Uterus (tissue), 4 donors: ENCODE measurements at places on chromosomes 2 and 18.

GRCh38 chr18:65835881-65836280 is 85.1 kb downstream of the CDH7 start:
- DNase-seq, result no peak

DNA sequence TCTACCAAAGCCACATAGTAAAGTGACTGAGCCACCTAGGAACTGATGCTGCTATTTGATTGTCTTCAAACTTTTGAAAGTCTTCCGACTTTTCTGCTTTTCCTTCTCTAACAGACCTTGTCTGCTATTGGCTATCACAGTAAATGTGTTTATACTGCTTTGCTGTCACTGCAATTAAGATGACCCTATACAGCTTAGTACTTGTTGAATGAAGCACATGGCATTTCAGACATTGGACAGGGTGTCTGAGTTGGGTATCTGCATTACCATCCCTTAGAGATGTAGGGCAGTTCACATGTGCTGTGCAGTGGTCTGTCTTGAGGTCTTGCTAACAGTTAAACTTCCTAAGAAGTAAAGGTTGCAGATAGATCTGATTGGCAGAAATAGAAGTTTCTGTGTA is 3.6 kb downstream of the WDR43 start:
- DNase-seq, result no peak

DNA sequence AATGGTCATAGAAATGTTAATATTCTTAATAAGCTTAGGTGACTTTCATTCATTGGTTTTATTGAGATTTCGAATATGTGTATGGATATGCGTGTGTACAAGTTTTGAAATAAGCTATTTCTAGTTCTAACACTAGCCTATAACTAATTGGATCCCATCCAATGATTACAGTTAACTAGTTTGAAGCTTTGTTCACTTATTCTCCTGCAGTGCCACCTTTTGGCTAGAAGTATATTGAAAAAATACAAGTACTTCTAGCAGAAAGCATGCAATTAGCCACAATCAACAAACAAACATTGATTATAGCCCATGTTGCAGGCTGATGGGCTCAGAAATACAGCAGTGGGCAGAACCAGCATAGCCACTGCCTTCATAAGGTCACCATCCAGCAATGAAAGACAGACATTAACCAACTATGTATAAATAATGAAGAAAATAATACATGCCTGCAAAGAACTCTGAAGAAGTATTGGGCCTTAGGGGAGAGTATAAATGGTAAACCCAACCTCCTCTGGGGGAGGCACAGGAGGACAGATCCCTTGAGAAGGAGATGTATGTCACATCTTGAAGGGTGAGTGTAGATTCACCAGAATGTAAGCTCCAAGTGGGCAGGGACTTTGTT is 5.1 kb upstream of the PIEZO2 start:
- DNase-seq, result no peak

DNA sequence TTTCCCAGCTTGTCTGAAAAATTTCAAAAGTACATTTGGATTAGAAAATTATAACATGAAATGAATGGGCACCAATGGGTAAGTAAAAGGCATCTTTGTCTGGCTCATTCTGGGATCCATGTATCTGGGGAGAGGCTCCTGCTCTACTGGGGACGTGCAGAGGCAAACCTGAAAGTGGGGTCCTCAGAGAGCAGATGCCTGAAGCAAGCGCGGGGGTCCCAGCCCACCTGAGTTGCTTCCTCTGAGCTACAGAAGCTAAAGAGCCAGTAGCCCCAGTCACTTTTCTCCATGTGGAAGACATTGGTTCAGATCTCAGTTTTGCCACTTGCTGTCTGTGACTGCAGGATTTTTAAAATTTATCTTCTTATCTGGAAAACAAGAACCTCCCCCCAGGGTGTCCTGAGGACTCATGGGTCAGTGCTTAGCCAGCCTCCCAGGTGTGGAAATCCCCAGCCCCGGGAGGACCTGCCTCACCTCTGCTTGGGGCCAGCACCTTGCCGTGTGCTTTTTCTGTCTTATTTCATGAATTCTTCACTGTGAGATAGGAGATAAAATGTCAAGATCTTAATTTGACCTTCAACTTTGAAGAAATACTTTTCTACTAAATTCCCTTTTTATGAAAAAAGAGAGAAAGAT is 25.1 kb upstream of the ODC1 start:
- no peak for DNase-seq

DNA sequence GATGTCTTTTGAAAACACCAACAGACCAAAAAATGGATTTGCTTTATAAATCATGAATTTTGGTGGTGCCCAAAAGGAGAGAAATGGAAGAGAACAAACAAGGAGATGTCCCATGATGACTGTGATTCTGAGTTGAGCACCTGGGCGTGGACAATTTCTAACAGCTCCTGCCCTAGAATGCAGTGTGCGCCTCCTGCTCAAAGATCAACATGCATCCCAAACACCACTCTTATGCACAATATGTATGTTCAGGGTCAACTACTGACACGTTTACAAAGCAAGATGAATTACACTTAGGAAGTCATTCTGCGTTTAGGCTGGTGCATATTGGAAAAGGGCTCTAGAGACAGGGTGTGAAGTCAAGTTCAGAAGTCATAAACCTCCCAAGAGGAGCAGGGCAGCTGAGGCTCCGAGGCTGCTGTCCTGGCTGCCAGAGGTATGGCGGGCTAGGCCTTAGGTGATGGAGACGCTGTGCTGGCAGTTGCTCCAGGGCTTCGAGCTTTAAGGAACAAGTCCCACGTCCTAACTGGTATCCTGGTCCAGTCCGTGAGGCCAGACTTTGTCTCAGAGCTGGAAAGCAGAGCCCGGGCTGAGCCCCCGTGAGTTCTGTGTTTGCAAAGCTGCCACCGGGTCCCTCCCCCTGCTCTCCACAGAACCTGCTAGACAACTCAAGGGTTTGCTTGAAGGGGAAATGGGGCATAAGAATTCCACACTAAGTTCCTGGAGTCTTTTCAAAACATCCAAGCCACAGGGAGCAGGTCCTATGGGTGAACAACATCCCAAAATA is 74.0 kb downstream of the ZNF516 start:
- peak; percentile 15 for DNase-seq

GRCh38 chr18:76467371-76468190 is 27.5 kb downstream of the ZNF516 start:
- no peak for DNase-seq

DNA sequence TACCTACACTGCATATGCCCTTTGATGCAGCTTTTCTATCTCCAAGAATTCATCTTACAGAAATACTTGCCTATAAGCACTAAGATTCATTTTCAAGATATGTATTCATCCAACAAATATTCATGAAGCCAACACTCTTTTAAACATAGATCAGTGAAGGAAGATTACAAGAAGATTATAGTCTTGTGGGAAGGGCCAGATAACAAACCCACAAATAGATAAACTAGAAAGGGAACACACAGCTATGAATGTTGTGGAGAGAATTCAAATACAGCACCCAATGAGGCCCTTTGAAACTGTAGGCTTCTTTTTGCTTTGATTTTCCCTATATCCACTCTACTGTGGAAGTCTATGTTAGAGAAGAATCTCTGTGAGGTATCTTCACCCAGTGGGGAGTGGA is 186.7 kb upstream of the RBMS1 start:
- no peak for DNase-seq

DNA sequence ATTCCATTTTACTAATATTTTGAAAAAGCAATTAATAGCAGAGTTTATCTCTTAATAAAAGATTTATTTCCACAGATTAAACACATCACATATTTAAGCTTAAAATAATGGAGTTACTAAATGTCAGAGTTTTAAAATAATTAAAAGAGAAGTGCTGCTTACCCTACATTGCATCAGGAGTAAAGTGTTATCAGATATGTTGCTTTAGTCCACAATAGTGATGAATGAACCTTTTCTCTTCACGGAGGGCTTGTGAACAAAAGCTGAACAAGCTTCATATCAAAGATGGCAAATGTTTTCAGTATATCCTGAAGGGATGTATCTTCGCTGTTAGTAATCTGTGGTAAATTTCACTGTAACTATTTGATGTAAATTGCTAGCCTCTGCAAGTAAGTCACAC is 69.4 kb upstream of the TTC27 start:
- DNase-seq, result no peak

GRCh38 chr2:235640377-235640776 is 146.5 kb downstream of the AGAP1 start:
- DNase-seq, result no peak

DNA sequence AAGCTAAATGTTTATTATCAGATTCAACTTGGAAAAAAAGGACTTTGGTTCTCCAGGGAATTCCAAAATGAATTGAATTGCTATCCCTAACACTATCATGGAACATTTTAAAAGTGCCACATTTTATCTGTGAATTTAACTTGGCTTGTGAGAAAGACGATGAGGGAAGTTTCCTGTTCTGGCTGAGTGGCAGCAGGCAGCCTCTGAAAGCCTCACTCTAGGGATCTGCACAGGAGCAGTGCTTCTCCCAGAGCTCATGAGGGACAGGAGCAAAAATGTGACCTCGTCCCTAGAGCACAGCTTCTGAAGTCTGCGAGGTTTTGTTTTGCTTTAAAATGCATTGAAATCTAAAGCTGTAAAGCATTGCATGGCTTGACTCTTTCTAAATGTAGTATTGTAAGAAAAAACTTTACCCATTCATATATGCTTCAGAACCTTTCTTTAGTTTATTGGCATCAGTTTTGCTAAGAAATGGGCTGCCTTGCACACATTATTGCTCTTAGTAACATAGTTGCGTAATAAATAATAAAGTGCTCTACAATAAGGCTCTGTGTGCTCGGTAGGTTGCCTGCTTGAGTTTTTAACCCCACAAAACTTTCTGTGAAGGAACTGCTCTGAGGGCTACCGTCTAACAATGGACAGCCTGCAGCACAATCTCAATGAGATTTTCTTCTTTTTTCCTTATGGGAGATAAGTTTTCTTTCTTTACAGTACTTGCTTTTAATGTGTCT is 136.2 kb upstream of the CDCA7 start:
- no peak for DNase-seq

GRCh38 chr2:230898016-230898712 is 26.9 kb downstream of the GPR55 start:
- no peak for DNase-seq

DNA sequence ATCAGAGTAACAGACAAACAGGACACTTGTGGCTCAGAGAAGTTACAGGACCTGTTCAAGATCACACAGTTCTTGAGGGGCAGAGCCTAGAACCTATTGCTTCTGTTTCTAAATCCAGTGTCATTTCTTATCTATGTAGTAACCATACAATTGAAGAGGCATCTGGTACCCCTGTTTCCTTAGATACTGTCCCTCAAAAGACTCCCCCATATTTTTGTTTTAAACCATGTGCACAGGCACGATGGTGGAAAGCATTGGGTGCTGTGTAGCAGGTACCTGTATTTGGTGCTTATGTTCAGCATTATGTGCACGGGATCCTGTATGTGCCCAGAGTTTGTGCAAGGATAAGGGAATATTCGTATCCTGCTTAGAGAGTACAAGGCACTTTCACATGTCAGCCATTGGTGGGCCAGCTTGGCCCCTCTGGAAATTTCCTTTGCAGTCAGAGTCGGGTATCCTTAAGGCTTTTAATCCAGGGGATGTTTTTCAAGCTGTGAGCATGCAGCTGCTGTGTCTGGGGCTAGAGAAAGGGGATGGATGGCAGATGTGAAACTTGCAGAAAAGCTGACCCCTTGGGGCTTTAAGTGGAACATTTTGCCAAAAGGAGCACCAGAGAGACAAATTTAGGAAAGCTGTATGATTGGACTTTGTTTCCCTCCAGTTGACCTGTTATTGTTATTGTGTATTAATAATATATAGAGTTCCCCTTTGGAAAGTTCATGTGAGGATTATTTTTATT is 2.1 kb downstream of the LBH start:
- DNase-seq, result no peak
